ENCODE measurements at places on chromosomes 6 and 20.

GRCh38 chr6:13391537-13391936 is 63.2 kb upstream of the TBC1D7 start:
- DNase-seq = no peak

- DNase-seq = no peak
These were observed 16.9 kb downstream of the KIF16B start for GRCh38 chr20:16556301-16556700.

- no peak for DNase-seq
These were observed 72.7 kb downstream of the TRAM2 start for GRCh38 chr6:52503851-52504781.

DNA sequence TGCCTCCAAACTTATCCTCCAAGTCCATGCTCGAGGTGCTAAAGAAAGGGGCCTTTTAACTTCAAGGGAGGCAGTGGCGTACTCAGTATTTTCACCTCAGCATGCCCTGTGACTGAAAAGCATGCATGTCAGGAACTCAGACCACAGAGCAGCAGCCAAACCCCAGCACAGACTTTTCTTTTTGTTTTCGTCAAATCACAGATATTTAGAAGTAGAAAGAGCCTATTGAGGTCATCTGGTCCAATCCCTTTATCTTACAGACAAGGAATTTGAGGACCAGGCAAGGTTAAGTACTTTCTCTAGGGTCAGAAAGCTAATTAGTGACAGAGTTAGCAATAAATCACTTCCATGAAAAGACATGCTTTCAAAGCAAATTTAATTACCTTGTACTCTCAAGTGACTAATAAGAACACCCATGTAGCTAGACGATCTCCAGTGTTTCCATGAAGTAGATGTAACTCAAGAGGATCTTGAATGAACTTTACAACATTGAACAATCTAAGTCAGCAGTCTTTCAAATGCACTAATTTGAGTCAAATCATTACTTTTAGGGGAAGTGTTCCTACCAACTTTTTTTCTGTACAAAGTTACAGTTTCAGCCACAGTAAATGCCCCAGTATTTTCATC is 35.9 kb downstream of the MOXD1 start:
- DNase-seq = no peak

- no peak for DNase-seq
These were observed 126.5 kb upstream of the FOXO3 start for GRCh38 chr6:108434222-108434621.

GRCh38 chr6:141394565-141395051 is 738.1 kb upstream of the GJE1 start:
- DNase-seq = no peak

- DNase-seq = no peak
These were observed 95.9 kb downstream of the NFATC2 start for GRCh38 chr20:51446656-51447055.

DNA sequence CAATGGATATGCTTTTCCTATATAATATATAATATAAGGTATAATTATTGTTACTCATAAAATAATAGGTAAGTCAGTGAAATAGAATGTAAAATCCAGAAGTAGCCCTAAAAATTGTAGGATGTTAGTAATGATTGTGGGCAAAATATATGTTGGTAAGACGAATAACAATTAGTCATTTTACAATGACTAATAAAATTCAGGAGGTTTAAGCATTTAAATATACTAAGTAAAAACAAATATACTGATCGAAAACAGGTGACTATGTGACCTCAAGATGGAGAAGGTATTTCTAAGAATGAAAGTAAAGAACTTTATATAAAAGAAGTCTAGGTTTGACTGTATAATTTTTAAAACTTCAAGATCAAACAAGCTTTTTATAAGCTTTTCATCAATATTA is 28.9 kb downstream of the FUCA2 start:
- DNase-seq = no peak

DNA sequence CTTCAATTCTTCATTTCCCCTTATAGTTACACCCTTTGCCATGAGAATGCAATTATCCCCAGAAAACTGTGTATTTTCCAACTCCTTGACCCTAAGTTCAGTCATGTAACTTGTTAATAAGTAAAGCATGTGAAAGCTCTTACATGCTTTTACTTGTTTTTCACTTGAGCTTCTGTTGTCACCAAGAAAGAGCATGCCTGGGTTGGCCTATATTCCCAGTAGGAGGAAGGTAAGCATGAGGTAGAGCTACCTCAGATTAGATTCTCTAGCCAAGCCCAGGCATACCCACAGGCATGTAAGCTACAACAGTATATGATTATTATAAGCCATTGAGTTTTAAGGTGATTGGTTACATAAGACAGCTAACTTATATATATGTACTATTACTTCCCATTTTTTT is 101.7 kb upstream of the SMLR1 start:
- no peak for DNase-seq

GRCh38 chr6:33915134-33915533 is 111.3 kb upstream of the MLN start:
- DNase-seq = no peak

DNA sequence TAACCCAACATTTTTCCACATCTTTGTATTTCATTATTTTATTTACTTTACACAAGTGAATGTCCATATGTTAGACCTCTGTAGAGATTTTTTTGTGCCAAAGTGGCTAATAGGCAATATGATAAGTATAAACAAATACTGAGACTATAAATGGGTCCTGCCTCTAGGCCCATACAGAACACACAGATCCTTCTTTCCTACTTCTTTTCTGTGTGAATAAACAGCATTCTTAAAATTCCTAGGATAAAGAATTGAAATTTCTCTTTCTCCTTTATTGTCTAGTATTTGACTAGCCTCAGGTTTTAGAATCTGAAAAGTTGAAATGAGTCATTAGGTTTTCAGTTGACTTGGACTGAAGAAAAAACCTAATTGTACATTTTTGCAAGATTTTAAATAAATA is 46.3 kb upstream of the HS3ST5 start:
- DNase-seq = no peak

DNA sequence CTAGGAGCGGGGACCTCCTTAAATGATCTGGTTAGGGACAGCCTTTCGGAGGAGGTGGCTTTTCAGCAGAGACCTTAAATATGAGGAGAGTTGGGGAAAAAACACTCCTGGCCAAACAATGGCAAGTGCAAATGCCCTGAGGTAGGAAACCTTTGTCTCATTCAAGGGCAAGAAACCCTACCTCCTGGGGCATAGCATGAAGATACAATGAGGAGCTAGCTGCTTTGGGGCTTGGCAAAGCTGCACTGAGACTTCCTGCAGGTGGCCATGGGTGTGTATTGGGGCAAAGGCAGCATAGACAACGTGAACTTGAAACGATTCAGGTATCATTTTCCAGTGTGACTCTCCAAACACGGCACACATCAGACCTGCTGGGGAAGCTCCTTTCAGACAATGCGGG is 30.7 kb downstream of the PMEPA1 start:
- DNase-seq = no peak

DNA sequence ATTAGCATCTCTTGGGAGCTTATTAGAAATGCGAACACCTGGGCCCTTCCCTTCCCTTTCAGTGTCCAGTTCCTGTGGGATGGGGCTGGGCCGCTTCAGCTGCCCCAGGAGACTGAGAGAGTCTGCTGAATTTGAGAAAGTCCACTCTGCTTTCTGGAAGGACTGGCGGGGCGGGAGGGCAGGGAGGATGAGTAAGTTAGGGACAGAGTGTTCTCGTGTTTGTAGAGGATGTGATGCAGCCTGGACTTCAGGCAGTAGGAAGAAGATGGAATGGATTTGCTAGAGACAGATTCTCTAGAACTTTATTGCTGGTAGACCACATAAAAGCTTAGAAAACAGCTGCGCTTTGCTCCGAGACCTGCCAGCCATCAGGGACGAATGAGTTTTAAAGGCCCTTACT is 1.1 kb upstream of the TULP4 start:
- DNase-seq = no peak

DNA sequence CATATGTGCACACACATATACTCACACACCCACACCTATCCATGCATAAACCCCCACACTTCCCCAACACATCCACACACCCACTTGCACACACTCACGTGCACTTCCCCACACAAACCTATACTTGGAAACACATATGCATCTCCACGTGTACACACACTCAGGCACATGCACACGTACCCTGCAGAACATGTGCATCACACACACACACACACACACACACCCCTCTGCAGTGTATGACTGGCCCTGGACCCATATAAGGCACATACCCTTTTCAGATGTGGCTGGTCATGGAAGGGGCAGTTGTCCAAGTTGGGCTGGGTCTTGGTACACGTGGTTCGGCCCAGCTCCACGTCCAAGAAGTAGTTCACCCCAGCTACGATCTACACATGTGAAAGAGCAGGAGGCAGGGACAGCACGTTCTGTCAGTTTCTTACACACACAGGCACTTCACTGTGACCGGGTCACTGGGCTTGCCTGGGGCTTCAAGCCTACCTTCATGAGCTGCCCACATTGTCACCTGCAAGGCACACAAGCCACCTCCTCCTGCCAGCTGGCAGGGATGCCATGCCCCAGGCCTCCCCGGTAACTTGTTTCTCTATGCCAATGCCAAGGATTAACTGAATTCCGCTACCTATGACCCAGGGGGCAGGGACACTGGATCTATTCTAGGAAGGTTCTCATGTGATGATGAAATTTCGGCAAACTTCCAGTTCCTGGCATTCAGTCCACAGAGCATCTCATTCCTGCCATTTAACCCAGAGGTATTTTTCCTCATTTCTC is 2.6 kb downstream of the CST3 start:
- DNase-seq = no peak

- no peak for DNase-seq
These were observed 214.8 kb upstream of the BTBD3 start for GRCh38 chr20:11702721-11703518.

DNA sequence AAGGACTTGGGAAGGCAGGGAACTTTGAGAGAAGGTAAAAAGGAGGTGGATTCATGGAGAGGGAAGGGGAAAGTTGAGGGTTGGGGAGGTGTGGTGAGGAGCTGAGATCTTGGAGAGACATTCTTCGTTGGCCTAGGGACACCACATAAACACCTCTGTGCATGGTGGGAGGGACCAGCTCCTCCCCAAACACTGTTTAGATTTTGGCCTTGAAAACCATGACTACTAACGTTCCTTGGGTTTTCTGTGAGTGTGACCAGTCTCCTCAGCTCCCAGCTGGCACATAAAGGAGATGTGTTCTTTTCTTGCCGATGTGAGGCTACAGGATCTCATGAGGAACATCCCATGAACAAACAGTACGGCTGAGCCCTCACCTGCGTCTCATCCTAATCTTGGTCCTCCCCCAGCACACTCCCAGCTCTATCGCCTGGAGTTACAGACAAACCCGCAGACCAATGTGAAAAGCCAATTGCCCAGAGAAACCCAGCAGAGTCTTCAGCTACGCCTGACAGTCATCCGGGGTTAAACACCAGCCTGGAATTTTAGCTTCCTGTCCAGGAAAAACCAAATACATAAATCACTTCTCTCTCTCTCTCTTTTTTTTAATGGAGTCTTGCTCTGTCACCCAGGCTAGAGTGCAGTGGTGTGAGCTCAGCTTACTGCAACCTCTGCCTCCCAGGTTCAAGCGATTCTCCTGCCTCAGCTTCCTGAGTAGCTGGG is 22.0 kb upstream of the DDR1 start:
- no peak for DNase-seq

DNA sequence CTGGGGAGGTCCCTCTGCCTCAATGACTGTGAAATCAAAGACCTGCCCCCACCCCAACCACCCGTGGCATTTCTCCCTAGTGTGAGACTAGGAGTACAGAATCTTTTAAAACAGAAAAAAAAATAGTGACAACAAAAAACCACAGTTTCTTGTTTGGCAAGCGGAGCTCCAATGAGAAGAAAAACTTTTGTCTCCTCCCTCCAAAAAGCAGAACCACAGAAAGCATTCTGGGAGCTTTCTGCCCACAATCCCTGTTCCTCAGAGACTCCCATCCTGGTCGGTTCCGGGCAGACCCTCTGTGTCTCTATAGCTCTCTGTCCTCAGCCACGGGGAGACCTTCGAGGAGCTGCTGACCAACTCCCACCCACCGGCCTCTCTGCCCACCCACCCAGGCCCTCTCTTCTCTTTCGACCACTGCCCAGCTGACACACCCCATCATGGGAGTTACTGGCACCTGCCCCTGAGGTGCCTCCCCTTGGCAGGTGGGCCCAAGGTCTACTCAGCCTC is 4.9 kb downstream of the PREX1 start:
- DNase-seq = no peak

DNA sequence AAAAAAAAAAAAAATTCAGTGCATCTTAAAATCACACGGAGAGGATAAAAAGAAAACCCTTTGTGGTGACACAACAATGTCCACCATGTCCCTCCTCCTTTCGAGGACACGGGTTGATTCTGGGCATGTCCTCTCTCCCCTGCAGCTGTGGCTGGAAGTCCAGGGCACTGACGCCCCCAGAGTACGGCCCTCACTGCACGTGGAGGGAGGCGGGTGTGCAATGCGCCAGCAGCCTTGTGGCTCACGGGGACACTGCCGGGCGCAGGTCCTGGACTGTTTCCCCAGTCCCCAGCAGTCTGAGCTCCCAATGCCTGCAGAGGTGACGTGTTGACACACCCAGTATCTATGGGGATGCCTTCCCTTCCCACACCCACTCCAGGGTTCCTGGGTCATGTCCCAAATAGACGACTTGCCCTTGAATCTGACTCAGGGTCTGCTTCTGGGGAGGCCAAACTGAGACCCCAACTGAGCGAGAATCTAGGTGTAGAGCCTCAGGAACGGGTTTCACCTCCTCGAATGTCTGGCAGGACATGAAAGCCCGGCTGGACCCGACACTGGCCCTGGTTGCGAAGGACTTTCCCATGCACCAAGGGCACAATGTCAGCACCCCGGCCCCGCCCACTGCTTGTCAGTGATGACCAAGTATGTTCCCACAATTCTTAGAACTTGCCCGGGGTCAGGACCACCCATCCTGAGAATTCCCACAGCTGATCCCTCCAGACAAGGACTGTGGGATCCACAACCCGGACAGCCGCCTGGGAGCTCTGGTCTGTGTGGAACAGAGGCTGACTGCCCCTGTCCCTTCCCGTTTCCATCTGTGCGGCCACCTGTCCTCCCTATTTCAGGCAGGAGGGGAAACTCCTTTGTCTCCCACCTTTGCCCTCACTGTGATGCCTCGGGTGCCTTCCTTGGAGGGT is 425.1 kb upstream of the SULF2 start:
- no peak for DNase-seq

GRCh38 chr6:98380589-98380988 is 453.8 kb upstream of the POU3F2 start:
- no peak for DNase-seq

DNA sequence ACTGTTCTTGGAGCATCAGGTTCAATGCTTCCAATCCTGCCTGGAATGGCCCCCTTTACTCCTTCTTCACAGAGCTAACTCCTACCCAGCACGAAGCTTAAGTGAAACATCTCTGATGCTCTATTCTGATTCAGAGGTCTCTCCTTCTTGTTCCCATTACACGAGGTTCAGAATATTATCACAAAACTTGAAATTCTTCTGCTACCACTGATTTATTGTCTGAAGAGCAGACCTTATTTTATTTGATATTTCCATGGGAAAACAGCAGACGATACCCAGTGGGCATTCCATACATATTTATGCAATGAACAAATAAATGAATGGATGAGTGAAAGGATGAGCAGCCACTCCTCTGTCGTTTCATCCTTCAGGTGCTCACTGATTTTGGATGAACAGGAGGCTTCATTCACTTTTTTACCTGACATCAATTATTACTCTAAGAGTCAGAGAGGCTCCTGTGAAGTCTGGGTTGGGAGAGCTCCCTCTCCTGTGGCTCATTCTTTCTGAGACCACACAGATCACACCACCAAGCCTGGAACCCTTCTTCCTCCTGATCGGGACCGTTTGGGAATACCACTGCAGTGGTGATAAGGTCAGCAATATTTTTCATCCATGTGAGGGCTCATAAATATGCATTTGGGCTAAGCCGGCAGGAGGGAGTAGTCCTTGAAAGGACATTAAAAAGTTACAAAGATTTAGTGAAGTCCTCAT is 25.8 kb downstream of the SMLR1 start:
- no peak for DNase-seq
